ENCODE measurements at places on chromosomes 16 and 17.
A peak's percentile ranks its signal among the peaks of the same experiment; 100 is the strongest.

DNA sequence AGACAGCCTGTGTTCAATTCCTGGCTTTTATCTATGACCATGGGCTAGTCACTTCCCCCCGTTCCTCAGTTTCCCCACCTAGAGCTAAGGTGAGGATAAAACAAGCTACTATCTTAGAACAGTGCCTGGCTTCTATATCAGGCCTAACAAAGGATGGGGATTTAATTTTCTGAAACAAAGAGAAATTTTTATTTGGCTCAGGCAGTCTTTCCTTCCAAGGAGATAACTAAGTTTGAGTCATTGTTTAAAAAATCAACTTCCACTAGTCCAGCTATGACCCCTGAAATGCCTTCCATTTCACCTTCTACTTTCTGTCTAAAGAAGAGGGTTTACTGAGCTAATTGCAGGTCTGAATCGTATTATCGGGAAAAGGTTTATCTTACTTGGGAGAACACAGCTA is 99.0 kb downstream of the CMIP start:
- DNase-seq: no peak

DNA sequence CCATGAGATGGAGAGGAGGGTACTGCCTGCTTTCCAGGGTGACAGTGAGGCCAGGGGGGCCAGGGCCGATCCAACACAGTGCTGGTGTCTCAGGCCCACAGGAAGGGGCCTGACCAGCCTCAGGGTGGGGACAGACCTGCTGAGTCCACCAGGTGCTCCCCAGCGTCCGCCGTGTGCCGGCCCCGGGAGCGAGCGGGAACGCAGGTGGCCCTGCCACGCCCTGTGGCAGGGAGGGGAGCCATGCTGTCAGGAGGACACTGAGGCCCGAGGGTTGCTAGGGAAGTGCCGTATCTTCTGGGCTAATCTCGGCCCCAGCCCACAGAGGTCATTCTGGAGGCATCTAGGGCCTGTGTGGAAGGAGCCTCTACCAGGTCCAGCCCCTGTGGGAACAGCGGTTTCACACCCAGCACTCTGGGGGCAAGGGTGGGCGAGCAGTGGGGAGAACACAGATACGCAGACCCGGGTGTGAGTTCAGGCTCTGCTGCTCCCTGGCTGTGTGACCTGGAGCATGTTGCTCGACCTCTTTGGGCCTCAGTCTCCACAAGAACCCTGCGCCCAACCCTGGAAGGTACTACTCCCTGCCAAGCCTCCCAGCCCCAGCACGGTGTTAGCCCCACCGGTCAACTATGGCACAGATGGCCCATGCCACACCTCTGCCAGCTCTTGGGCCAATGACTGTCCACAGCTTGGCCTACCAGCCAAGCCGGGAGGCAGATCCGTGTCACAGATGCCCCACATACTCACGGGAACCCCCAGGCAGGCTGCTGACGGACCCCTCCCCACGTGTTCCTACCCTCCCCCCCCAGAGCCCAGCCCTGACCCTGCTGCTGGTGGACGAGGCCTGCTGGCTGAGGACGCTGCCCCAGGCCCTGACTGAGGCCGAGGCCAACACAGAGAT is 43.9 kb upstream of the ZC3H18 start:
- no peak for DNase-seq

GRCh38 chr17:80860101-80860671 is 131.5 kb upstream of the CHMP6 start:
- DNase-seq: no peak

DNA sequence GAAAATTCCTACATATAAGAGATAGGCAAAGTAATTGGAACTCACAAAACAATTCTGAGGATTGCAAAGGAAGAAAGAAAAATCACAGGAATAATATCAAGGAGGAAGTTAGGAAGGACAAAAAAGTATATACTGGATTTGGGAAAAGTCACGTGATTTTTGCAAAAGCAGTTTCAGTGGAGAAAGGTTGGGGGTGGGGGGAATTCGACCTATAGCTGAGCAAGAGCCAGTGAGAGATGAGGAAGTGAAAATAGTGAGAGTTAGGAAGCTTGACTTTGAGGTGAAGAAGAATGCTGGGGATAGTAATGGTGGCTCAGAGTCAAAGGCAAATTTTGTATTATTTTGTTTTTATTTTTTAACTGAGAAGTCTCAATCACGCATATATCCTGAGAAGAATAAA is 438.0 kb upstream of the PMFBP1 start:
- no peak for DNase-seq

DNA sequence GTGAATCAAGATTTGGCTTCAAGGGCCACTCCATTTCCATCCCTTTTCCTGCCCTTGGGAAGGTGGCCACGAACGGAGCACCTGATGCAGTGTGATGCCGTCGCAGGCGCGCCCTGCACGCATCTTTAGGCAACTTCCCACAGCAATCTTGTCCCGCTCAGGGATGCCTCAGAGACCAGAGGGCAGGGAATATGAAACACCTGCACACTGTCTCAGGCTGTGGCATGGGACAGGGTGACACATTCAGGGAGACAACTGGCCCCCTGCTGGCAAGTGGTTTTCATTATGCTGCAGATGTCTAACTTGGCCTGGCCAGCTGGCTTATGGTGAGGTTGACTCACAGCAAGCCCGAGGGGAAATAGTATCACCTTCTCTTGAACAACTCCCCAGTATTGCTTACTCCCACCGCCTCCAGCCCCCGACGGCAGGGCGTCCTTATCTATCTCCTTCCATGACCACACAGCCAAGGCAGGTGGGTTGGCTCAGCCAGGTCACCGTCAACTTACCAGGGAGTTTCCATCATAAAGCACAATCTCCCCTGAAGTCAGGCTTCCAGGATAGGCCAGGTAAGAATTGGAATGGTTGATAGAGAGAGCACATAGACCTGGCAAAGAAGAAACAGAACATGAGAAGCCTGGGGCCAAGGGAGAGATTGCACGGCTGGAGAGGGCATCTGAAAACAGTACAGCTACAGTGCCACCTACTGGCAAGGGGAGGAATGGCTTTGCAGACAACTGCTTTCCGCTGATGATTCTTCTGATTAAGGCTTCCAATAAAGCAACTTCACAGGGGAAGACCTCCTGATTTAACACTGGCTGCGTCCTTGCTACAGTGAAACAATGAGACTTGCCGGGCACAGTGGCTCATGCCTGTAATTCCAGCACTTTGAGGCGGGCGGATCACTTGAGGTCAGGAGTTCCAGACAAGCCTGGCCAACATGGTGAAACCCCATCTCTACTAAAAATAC is 21.1 kb downstream of the WIPI1 start:
- DNase-seq: peak; percentile 79

- no peak for DNase-seq
These were observed at the start of gene KLHL36 for GRCh38 chr16:84647828-84648594. TSS of gene KLHL36 (plus strand) at chr16:84648511. CDS start at chr16:84650868, 2,357 bp downstream.

DNA sequence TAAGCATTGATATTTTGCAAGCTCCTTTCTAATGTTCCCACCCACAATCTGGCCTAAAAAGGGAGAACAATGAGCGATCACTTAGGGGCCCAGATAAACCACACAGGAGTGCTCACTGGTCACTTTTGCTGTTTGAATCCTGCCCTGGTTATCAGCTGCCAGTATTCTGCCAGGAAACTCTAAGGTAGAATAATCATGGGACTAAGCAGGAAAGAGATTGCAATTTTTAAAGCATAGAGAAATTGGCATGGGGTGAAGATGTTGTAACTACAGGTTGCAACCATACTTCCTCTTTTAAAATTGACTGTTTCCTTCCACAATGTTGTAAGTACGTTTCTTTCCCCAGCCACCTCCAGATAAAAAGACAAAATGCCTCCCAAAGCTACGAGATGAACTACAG is 251.2 kb upstream of the CDH11 start:
- DNase-seq: no peak

DNA sequence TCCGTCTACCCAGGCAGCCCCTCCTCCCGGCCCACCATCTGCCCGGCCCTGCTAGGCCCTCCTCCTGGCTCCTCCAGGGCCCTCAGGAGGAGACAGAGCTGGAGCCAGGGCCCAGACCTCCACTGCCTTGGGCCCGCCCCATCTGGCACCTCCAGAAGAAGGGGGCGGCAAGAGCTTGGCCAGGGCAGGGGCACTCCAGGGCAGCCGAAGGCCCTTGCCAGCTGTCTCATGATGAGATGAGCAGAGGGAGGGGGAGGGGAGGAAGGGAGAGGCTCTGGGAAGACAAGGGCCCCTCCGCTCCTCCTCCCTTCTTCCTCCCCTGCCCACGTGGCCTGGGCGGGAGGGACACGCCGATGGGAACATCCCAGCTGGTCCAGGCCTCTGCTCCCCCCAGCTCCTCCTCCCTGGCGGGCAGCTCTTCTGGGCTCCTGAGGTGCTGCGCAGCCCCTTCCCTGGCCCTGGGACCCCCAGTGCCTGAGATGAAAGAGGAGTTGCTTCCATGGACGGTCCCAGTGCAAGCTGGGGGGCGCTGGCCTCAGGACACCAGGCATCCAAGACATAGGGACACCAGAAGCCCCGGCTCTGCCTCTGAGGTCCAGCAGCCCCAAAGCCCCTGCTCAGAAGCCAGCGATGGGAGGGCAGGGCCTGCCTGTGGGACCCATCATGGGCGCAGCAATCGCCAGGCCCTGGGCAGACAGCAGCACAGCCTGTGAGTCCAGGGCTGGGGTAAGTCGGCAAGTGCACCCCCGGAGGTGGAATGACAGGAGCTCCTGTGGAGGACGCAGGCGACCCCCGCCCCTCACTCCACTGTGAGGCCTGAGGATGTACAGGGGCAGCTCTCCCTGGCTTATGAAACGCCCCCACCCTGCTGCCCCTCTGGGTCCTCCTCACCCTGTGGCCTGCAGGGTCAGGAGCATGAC is 23.6 kb upstream of the ENPP7 start:
- no peak for DNase-seq

DNA sequence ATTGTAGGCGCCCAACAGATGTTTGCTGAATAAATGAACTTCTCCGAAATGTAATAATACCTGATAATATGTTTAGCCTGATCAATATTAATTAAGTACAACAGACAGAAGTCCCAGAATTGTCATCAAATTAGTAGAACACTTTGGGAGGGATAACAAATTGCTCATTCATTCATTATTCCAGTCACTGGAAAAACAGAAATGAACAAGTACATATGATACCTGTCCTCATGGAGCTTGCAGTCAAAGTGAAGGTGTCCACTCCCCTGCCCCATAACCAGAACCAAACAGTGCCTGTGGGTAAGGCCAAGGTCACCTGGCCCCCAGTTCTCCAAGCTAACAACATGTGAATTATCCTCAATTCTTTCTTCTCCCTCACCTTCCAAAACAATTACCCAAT is 42.8 kb downstream of the MYO1D start:
- DNase-seq: no peak

- DNase-seq: no peak
These were observed 19.5 kb downstream of the CBX4 start for GRCh38 chr17:79819534-79820276.

GRCh38 chr16:75203667-75204409 is 3.1 kb downstream of the CTRB2 start:
- DNase-seq: no peak

GRCh38 chr17:67025216-67025792 is 19.1 kb upstream of the CACNG1 start:
- DNase-seq: no peak

DNA sequence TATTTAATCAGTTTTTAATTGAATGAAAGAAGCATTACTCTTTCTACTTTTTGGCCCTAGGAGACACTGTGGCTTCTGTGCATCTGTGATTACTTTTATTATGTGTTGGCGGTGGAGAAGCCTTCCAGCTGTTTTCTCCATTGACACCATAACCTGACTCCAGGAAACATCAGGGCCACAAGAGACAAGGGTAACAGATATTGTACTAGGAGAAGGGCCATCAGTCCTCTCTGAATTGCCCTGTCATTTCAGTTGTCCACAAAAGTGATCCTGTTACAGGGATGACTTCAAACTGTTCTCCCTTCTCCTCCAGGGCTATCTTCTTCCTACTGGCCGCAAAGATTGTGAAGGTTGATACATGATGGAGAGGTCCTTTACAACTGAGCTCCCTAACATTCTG is 14.6 kb downstream of the KRT39 start:
- no peak for DNase-seq

GRCh38 chr16:85754413-85754812 is 3.5 kb upstream of the C16orf74 start:
- DNase-seq: no peak

GRCh38 chr17:81400154-81400977 is 5.1 kb downstream of the BAHCC1 start:
- no peak for DNase-seq

GRCh38 chr17:32755045-32755805 is 121.7 kb downstream of the MYO1D start:
- peak; percentile 62 for DNase-seq

DNA sequence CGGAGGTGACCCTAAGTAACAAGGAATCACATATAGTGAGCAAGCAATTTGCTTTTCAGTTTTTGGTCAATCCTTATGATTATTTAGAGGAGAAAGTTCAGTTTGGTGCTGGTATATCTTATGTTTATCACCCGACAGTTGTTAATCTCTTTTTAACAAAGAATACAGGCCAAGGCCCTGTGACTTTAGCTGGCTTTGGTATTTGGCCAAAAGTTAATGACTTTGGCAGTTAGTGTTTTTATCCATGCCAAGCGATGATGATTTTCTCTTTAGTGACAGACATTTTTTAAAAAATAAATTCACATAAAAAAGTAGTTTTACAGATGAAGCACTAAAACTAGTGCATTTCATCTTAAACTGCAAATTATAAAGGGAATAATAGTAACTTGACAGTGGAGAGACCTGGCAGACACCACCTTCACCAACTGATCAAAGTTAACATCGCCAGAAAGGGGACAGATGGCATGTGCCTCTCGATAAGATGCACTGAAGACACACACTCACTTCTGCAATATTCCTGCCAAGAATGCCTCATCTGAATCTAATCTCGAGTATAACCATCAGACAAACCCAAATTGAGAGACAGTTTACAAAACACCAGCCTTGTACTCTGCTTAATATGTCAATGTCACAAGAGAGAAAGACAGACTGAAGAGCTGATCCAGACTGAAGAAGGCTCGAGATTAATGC is 6.9 kb downstream of the DEXI start:
- DNase-seq: no peak
